ENCODE measurements at places on chromosomes 12 and 14.

DNA sequence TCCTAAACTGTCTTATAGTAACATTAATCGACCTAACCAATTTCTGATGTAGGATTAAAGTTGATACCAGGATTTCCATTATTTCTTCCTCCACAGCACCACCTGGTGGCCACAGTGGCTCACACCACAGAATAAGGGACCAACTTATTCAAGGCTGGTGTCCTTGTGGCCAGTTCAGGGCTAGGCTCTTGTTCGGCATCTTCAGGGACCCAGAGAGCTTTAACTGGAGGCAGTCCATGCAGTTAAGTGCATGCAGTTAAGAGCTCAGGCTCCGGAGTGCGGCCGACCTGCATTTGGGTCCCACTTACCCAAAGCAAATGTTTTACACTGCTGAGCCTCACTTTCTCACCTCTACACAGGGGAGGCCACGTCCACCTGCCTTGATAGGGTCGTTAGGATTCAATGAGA, 42.0 kb upstream of the GPR68 start:
- peak; percentile 67 for DNase-seq

DNA sequence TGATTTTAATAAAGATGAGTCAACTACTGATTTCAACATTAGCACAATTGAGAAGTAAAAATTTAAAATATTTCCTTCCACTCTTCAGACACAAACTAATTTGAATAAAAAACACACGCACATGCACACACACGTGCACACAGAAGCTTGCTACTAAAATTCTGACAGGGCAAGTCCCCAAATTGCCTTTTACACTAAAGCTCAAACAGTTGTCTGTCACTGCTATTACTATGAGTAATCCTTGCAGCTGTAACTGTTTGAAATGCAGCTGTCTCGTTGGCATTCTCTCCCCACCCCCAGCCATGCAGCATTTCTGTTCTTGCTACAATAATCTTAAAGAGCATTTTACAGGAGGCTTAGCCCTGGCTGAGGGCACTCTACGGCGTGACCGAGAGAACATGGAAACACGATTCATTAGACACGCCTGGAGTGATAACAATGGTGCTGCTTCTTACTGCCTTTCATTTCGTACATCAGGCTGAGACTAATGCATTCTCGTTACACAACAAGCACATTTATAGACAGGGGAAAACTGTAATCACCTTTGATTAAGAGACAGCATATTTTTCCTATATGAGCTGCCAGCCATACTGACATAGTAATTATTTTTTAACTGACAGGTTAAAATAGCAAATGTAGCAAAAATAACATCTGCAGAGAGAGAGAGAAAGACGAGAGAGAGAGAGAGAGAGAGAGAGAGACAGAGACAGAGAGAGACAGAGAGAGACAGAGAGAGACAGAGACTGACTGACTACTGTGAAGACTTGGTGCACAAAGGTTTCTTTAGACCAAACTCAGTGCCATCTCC, 153.8 kb downstream of the MED13L start:
- peak; percentile 61 for DNase-seq

GRCh38 chr14:46496409-46496808, 155.2 kb downstream of the RPL10L start:
- no peak for DNase-seq

DNA sequence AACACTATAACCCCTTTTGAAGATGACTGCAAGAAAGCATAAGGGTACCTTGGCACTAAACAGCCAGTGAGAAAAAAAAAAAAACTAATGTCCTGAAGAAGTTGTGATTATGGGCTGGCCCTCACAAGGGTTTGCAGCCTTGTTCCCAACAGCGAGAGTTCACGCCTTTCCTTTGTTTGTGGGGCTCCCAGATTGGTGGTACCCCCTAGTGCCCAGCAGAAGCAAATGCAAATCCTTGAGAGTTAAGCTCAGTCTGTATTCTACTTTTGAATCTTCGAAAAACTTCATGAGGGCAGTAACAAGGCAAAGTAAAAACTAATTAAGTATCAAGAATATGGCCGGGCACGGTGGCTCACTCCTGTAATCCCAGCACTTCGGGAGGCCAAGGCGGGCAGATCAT, 238.9 kb upstream of the LMO3 start:
- no peak for DNase-seq

DNA sequence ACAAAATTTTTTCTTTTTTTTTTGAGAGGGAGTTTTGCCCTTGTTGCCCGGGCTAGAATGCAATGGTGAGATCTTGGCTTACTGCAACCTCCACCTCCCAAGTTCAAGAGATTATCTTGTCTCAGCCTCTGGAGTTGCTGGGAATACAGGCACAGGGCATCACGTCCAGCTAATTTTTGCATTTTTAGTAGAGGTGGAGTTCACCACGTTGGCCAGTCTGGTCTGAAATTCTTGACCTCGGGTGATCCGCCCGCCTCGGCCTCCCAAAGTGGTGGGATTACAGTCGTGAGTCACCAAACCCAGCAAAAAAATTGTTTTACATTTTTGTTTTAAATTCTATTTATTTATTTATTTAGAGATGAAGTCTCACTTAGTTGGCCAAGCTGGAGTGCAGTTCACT, 4.7 kb upstream of the SLC2A14 start:
- no peak for DNase-seq

DNA sequence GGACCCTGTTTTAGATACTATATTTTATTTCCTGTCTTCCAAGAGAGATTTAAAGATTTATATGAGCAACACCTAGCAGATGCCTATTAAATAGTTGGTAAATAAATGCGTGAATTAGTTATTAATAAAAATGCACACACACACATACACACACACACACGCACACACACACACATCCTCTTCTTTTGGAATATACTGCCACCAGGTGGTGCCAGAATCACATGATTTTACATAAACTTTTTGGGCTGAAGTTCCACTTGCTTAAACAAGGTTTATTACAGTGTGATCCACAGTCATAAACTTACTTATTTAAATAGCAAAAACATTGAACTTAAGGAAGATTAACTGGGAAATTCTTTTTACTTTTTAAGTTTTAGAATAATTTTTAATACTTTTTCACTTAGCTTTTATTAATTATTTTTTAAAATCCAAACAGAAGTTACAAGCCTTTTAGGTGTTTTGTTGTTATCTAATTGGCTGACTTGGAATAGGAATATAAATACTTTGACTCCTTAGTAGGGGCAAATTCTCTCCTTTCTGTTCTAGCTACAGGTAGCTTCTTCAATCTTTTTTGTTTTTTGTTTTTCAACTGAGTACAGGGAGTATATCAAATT, 17.5 kb downstream of the RAD51B start:
- peak; percentile 73 for DNase-seq

DNA sequence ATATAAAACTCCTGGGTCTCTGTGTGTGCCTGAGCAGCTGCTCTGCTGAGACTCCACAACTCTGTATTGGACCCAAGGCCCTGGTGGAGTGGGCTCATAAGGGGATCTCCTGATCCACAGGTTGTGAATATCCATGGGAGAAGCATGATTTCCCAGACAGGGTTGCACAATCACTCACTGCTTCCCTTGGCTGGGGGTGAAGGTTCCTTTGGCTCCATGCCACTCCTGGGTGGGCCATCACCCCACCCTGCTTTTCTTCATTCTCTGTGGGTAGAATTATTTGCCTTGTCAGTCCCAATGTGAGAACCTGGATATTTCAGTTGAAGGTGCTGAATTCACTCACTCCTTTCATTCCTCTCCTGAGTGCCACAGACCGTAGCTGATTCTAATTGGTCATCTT, 205.2 kb upstream of the TMEM260 start:
- DNase-seq = no peak

DNA sequence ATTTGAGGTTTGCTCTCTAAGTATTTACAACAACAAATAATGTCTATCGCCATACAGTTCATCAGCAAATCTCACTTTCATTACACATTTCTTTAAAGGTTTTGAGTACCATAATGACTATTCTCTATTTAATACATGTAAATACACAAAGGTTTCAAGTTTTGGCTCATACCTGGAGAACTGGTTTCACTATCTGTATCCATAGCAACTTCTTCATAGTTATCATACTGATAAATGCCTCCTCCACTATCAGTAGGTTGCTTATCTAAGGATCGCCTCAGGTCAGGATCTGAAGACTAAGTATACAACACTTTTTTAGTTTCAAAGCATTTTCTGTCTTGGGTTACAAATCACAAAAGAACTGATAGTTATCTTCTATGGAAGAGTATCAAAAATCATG, 21.4 kb downstream of the ZFC3H1 start:
- DNase-seq = no peak

All from muscle of arm (tissue), 14 donors.